ENCODE measurements at places on chromosomes 2 and 18.

DNA sequence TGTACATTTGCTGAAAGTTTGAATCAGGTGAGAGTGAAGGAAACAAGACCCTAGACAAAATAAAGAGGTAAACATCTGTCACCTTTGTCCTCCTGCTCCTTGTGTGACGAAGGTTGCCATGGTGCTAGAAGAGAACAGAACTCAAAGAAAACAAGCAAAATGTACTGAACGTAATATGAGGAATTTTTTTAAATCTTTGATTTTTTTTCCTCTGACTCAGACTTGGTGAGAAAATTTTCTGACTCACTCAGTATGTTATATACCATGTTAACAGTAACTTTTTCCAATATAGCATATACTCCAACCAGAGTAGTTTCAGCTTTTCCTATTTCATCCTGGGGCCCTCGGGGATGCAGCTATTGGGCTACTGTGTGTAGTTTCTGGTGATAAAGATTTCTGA lies 2114.6 kb upstream of the PIK3C3 start:
- no peak for DNase-seq

DNA sequence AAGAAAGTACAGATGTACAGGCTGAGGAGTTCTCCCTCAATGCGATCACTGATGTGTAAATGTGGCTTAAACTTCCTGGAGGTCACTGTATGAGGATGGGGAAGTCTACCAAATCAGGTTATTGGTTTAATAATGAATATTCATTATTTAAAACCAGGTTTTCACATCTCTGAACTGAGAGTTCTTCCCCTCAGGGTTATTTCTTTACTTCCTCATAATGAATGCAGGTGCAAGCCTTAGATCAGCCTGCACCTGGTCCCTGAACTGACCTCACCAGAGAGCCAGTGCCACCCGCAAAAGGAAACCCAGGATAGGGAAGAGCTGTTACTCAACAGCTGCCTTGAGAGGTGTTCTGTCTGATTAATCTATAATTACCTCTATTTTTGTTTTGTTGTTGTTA lies 369.0 kb downstream of the EPHA4 start:
- no peak for DNase-seq

DNA sequence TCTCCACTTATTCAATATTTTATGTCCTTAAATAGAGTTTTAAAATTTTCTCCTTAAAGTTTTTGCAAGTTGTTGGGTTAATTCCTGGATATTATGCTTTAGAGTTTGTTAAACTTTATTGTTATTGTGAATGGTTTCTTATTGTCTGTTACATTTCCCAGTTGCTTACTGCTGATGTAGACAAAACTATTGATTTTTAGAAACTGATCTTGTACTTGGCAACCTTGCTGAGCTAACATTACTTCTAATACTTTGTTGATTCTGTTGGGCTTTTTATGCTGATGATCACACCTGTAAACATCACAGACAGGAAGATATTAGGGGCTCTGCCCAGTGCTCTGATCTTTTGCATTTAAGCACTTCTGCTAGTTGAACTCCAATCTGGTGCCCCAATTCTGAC lies 2.8 kb upstream of the CLIP4 start:
- DNase-seq: no peak

- DNase-seq: no peak
These were observed 16.9 kb upstream of the C18orf32 start for GRCh38 chr18:49503931-49504330.

DNA sequence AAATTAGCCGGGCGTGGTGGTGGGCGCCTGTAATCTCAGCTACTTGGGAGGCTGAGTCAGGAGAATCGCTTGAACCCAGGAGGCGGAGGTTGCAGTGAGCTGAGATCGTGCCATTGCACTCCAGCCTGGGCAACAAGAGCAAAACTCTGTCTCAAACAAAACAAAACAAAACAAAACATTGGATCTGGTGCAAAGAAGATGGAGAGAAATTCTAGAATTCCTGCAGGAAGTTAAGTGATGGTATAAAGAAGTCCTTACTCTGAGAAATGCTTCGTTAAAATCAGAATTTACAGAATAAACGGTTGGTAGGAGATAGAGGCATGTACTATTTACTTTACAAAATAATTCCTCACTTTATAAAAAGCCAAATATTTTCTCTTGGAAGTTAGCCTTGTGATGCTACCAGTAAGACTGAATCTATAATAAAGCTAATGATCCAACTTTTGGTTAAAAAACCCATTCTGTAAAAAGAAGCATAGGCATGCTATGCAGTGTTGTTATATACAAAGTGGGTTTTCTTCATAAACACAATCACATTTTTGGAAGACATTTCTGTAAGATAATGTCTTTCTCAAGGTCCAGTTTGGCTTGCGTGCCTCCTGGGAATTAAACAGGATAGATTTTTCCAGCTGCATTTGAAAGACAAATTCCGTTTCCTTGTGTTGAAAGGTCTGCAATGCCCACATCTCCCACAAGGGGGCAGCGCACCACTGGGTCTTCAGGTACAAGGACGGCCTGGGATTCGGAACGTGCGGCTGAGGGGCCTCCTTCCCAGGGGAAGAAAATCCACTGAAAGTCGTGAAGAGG lies 35.6 kb upstream of the PNO1 start:
- peak; percentile 86 for DNase-seq

DNA sequence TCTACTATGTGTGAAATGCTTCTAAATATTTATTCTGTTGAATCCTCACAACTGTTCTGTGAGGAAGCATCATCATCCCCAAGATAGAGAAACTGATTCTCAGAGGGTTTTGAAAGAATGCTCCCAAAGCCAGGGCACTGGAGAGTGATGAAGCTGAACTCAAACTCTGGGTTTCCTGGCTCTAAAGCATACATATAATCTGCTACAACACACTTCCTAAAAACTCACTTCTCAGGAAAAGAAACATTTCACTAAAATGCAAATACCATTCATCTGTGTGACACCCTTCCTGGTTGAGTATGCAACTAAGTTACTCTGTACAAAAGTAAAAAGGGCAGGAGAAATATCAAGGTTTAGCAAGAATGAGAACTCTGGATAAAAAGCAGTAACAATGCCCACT lies 58.6 kb downstream of the GRB14 start:
- no peak for DNase-seq

DNA sequence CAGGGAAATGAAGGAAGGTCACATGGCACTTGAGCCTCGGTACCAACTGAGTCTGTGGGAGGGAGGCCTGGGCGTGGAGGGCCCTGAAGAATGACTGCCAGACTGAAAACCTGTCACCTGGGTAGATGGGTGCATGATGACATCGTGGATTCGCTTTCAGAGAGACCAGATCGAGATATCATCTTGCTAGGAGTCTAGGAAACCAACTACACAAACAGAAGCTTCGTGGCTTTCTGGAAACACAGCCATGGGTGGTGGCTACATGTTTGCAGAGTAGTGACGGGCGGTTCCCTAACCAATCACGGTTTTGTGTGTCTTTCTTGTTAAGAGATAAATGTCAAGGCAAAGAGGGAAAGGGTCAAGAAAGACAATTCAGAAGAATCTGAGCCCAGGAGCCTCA lies 155.0 kb downstream of the EIPR1 start:
- peak; percentile 75 for DNase-seq

- DNase-seq: peak; percentile 50
These were observed 34.9 kb downstream of the CAVIN2 start for GRCh38 chr2:191811807-191812602.

DNA sequence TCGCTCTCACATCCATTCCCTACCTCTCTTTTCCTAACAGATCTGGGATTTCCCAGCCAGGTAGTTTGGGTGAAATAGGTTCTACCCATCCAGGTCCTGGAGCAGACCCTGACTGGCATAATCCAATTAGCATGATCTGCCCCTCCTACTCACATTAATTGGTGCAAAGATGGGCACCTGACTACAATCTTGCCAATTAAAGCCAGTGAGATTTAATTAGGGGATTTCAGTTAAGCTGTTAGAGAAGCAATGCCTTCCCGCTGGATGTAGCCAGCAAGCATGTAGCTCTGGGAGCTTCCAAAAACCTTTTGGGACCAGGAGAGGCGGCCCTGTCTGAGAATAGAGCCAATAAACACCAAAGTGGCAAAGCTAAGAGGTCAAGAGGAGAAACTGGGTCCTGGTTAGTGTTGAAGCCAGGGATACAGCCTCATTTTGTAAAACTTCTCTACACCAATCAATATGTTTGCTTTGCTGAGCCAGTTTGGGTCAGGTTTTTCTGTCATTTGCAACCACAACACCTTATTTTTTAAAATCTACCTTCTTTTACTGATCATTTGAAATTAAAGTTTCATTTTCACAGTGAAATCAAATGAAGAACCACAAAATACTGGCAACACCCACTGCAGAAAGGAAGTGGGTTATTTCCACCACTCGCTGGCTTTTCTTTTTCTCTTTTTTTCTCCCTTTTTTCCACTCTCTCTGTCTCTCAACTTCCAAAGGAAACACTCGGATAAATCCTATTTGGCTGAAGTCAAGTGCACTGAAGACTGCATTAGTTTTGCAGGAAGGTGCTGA lies 3.2 kb upstream of the TTC39C start:
- DNase-seq: no peak

DNA sequence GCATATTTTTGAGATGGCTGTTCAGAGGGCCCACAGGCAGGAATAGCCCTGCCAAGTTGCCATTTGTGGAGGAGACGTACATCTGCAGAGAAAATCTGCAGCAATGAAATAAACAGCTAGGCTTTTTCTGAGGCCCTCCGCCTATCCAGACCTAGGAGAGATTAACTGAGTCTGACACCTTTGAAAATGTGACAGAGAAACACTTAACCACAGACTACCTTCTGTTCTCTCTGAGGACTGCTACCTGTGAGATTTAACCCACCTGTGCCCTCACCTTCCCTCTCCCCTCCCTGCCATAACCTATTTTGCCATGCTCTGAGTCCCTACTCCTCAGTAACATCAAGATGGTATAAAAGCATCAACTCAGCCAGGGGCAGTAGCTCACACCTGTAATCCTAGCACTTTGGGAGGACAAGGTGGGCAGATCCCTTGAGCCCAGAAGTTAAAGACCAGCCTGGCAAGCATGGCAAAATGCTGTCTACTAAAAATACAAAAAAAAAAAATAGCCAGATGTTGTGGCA lies 160.3 kb downstream of the TGIF1 start:
- no peak for DNase-seq

- no peak for DNase-seq
These were observed 85.1 kb upstream of the ZBTB14 start for GRCh38 chr18:5380586-5380985.

GRCh38 chr2:47152803-47153202 lies 2.3 kb downstream of the STPG4 start:
- no peak for DNase-seq

- no peak for DNase-seq
These were observed 166.2 kb downstream of the ATAD2B start for GRCh38 chr2:23760736-23761135.

GRCh38 chr2:14932285-14932684 lies 299.8 kb downstream of the LRATD1 start:
- no peak for DNase-seq

DNA sequence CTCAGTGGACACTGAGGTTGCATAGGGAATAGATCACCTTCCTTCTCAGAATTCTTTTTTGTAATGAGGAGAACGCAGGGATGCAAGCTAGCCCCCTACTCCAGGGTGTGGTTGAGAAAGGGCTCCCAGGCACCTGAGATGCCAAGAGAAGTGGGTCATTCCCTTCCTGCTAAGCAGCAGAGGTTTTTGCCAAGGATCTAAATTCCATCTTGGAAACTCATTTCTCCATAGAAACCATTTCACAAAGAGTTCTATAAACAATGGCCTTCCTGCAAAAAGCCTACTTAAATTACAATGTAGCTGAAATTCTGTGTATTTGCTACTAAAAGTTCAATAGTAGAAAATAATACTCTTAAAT lies 3.7 kb upstream of the PPP3R1 start:
- no peak for DNase-seq

- DNase-seq: no peak
These were observed 9.3 kb upstream of the TSN start for GRCh38 chr2:121746071-121746578.

GRCh38 chr2:225052703-225053102 lies 10.4 kb upstream of the DOCK10 start:
- no peak for DNase-seq

- no peak for DNase-seq
These were observed 105.3 kb downstream of the PAX3 start for GRCh38 chr2:222193328-222193983.

DNA sequence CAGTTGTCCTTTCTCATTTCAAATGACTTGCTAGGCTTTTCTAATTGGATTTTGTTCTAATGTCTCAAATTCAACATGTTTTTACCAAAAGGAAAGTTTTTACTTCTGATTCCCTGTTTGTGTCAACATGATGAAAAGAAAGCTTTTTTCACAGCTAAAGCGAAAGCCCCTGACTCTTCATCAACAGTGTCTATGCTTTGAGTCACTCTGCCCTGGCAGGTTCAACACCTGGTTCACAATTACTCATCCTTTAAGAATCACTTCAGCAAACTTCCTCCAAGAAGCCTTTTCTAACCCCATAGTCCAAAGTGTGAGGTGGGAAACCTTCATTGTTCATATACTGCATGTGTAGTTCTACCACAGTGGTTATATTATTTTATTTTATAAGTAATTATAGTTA lies 7.6 kb upstream of the DSG2 start:
- DNase-seq: no peak

GRCh38 chr2:15265889-15266288 lies 295.2 kb downstream of the NBAS start:
- no peak for DNase-seq

GRCh38 chr2:139366681-139367080 lies 586.5 kb upstream of the NXPH2 start:
- DNase-seq: no peak

DNA sequence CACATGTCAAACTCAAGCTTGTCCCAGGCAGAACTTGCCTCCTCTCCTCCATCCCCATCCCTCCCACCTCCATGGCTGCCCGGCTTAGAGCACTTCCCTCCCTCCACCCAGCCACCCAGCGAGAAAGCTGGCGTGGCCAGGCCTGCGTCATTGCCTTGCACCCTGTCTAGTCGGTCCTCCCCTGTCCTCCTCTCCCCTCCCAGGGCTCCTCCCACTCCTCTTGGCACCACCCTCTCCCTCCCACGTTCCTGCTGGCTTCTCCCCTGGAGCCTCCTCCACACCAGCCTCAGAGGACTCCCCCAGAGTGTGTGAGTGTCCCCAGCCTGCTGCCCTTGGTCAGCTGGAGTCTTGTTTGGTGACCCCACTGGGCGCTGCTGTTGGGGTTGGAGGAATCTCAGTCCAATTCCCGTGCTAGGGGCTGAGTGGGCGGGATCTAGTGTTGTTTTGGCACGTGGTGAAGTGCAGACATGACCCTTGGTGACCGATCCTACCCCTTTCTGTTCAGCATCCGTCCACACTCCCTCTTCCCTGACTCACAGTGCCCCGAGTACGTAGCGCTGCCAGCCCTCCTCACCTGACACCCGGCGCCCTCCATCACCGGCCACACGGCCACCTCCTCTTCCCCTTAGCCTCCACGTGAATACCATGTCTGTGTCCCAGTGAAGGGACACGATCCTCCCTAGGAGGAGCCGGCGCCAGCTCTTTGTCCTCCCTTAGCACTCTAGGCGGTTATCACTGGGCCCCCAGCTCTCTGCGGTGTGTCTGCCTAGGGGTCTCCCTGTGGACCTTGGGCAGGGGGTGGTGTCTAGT lies 41.4 kb downstream of the ATP6V1C2 start:
- DNase-seq: no peak

GRCh38 chr2:74789271-74789670 lies 44.7 kb upstream of the HK2 start:
- DNase-seq: no peak

- no peak for DNase-seq
These were observed 82.4 kb upstream of the PHLPP1 start for GRCh38 chr18:62632788-62633455.

Data from stimulated activated CD4-positive, alpha-beta T cell treated with anti-CD3 and anti-CD28 coated beads, Interleukin-2, amount 100 ng/mL, for 24 hours (primary cell).